Activated naive CD8-positive, alpha-beta T cell treated with anti-CD3 and anti-CD28 coated beads, Interleukin-2, amount 10 ng/mL, durations not matched to agents 7 days and 5 days (primary cell): ENCODE measurements at places on chromosomes 5 and 9. TPM values are rescaled to one million over a fixed set of nuclear protein-coding genes. Genes with fewer than 3 reads are reported as not detected.

- DNase-seq = no peak
These were observed 585.1 kb downstream of the TLE4 start for GRCh38 chr9:80156756-80157472.

TMEM171 gene
- total RNA-seq = 0.31 TPM

GRCh38 chr5:77971776-77972468, 195.8 kb upstream of the TBCA start:
- DNase-seq = no peak

DNA sequence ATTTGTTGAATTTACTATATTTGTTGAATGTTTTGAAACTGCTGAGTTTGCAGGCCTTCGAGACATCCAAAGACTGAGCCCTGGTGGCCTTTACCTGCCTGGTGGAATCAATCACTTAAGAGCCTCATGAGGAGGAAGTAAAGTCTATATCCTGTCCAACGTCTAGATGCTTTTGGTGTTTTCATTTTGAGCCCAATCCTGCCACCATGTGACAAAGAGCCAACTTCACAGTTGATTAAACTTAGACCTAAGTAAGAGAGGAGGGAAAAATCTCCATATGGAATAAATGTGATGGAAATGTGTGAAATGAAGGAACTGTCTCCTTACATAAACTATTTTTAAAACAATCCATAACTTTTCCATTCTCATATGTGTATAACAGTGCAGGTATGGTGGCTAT, 220.1 kb downstream of the PRR16 start:
- DNase-seq = no peak

- DNase-seq = no peak
These were observed 225.2 kb downstream of the GAS1 start for GRCh38 chr9:86721843-86722705.

- DNase-seq = peak; percentile 30
These were observed 26.0 kb downstream of the TPD52L3 start for GRCh38 chr9:6354072-6354686.
